ENCODE measurements at places on chromosomes 16 and 17.
A peak's percentile ranks its signal among the peaks of the same experiment; 100 is the strongest.

DNA sequence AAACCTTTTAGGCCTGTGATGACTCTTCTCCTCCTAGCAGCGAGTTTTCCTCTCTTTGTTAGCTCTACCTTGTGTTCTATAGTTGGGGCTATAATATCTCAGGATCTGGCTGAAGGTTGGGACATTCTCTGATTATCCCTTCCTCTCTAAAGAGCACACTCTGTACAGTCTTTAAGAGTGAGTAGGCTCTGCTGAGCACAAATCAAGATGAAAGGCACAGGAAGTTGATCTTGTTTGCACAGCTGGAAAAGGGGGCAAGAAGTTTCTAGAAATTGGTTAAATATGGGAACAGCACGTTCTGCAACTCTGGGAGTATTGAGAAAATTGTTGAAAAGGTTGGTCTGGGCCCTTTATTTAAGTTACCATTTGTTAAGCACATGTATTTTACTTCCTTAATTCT is 240.9 kb downstream of the CDH11 start:
- no peak for DNase-seq

DNA sequence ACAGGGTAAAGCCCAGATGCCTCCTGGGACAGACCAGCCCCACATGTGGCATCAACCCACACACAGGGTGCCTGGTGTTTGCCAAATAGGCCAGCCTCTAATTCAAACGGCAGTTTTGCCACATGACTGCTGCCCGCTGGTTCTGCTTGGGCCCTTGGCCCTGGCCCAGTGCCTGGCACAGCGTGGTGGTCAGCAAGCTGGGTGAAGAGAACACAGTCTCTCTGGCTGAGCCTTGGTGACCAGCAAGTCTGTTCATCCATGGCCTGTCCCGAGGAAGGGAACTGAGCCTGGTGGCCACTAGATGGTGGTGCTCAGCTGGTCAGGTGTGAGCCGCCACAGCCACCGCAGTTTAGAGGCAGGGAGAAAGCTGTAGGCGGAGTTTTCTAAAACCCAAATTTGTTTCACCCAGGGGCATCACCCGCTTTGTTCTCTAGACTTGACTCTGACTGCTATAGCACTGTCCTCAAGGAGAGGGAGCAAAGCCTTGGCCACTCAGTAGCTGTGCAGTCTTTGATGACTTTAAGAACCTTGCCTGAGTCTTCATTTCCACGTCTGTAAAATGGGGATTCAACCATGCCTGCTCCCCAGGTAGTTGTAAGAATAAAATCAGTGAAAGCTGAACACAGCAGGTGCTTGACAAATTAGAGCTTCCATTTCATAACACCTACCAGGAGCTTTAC is 4.7 kb upstream of the GFAP start:
- peak; percentile 82 for DNase-seq

DNA sequence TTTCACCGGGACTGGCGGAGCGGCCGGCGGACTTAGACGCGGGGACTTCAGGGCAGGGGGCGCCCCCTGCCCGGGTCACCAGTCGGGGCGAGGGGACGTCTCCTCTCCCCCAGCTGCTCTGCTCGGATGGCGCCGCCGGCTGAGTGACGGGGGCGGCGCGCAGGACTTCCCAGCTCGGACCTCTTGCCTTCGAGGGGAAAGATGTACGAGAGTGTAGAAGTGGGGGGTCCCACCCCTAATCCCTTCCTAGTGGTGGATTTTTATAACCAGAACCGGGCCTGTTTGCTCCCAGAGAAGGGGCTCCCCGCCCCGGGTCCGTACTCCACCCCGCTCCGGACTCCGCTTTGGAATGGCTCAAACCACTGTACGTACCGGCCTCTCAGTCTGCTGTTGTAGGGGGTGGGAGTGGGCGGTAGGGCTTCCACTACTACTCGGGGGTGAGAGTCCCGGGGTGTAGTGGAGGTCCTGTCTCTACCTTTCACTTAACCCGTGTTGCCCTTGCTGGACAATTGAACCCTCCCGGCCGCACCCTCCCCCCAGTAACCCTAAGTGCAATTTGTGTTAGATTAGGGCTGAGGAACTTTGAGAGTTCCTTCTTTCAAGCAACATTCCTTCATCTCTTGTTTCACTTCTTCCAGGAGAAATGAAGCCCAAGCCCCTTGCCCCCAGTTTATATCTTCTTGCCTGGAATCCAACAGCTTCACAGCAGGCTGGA is 21.9 kb downstream of the GJD3 start:
- DNase-seq = no peak

DNA sequence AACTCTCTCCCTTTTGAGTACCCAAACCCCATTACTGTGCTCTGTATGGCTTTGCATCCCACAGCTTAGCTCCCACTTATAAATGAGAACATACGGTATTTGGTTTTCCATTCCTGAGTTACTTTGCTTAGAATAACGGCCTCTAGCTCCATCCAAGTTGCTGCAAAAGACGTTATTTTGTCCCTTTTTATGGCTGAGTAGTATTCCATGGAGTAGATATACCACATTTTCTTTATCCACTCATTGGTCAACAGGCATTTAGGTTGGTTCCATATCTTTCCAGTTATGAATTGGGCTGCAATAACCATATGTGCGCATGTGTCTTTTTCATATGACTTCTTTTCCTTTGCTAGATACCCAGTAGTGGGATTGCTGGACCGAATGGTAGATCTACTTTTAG is 19.9 kb upstream of the SYT17 start:
- DNase-seq = no peak

GRCh38 chr16:20968765-20969164 is 68.2 kb downstream of the LYRM1 start:
- DNase-seq = no peak

GRCh38 chr17:76005263-76006149 is 4.9 kb downstream of the CDK3 start:
- DNase-seq = peak; percentile 88
